ENCODE measurements at places on chromosomes 2 and 18.

- no peak for DNase-seq
These were observed 107.2 kb upstream of the CDH2 start for GRCh38 chr18:28284132-28284531.

- DNase-seq, result no peak
These were observed 381.0 kb upstream of the MEX3C start for GRCh38 chr18:51578406-51578980.

GRCh38 chr2:4930704-4931103 is 761.5 kb upstream of the SOX11 start:
- DNase-seq, result no peak

- DNase-seq, result no peak
These were observed 10.7 kb downstream of the ZNF142 start for GRCh38 chr2:218648787-218649100.

GRCh38 chr2:74540291-74540690 is 10.6 kb downstream of the HTRA2 start:
- no peak for DNase-seq

DNA sequence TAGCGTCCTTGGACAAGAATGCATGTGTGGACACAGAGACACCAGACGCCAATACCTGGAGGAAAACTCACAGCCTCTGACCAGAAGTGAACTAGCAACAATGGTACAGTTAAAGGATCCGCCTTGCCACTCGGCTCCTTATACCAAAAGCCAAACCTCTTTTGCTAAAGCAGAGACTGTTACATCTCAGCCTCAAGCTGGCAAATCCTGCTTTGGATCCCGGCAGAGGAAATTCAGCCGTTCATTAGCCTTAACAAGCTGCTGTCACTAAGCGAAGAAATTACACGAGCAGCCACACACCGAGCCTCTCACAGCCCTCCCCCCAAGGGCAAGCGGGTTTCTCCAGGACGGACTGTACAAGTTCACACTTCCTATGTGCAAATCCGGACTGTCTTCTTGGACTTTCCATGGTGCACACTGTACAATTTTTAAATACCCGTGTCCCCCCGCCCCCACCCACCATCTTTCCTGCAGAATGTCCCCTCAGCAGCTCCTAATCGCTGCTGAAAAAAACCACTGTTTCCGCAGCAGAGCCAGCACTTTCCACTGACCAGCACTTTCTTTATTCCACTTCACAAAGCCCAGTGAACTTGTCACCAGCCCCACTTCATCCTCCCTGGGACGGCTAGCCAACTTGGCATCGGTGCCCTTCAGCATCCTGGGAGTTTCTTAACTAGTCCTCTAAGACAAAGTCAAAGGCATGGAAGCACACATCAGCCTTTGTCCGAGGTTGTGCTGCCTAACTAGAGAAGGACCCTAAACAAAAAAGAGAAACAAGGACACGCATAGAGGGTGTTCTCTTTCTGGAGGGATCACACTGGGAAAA is 1.5 kb downstream of the KLF7 start:
- no peak for DNase-seq

DNA sequence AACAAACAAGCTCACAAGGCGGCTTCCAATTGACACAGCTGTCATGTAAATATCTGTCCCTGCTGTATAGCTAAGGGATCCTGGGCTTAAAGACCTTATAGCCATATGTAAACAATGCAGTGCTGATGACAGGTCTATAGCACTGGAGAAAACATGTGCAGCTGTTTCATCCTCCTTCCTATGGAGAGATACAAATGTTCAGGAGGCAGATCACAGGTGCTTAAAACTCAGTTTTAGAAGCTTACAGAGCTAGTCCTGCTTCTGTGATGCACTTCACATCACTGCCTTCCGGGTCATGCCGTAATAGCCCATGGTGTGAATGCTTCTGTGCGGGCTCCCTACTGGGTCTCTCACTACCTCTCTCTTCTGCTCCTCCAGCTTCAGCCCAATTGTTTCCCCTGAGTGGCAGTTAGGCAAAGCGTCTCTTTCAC is 262.4 kb upstream of the CHST9 start:
- DNase-seq, result no peak
